ENCODE measurements at places on chromosomes 6 and 20. TPM values are rescaled to one million over a fixed set of nuclear protein-coding genes. Genes with fewer than 3 reads are reported as not detected.

Gene RFX6
- not detected for total RNA-seq

Gene TFAP2C
- not detected for total RNA-seq

Gene YTHDF1
- 18.8 TPM for total RNA-seq

Gene RAB32
- 277 TPM for total RNA-seq

Gene ENPP5
- total RNA-seq, result 9.3 TPM

Gene LKAAEAR1
- not detected for total RNA-seq

Gene WFDC2
- 1.6 TPM for total RNA-seq

DNA sequence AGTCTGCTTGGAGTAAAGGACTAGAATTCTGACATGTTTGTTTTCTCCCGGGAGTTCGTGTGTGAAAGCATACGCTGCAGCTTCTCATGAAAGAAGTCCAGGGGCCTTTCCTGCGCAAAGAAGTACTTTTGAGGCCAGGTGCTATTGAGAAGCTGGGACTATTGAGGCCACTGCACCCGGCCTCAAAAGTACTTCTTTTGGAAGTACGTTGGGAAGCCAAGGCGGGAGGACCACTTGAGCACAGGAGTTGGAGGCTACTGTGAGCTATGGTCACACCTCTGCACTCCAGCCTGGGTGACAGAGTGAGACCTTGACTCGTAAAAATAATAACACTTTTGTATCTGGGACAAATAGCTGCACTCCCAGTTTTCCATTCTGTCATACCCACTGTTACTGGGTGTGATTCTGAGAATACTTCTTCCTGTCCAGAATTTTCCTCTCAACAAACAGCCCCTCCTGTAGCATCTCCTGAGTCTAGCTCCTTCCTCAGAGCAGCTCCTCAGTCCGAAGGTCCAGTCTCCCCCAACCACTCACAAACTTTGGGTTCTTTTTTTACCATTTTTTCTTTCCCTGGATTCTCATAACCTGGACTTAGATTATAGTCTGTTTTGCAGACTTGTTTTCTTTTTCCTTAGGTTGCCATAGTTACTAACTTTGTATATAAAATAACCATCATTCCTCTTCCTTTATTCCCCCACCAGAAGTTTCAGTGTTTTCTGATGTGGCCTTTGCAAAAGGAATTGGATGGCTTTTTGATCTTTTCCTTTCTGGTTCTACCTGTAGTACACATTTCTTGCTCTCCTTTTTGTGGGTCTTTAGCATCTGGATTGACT, 12.7 kb downstream of the STK35 start:
- DNase-seq, result no peak

DNA sequence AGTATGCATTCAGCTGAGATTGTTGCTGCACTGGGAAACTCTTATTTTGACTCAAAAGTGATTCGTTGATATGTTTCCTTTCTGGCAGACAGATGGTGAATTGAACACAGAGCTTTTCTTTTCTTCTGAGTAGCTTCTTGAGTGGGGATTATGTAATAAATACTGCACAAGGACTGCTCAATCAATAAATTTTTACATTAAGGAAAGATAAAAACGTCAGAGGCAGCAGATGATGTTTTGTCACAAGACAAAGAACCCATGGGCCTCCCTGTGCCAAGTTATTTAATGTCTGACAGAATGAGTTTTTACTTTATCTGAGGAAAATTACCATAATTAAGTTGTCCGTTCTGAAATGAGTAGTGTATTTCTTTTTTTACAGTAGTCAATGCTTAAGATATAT, 460.3 kb downstream of the UTRN start:
- DNase-seq, result no peak

- peak; percentile 57 for DNase-seq
Measured at GRCh38 chr20:5136096-5136495, 9.3 kb downstream of the CDS2 start.

GRCh38 chr6:31528307-31528777, 420 bp upstream of the MCCD1 start:
- no peak for DNase-seq

GRCh38 chr20:56433880-56434255, 21.8 kb downstream of the CASS4 start:
- no peak for DNase-seq

- no peak for DNase-seq
Measured at GRCh38 chr6:45686841-45687569, 309.3 kb upstream of the SUPT3H start.

DNA sequence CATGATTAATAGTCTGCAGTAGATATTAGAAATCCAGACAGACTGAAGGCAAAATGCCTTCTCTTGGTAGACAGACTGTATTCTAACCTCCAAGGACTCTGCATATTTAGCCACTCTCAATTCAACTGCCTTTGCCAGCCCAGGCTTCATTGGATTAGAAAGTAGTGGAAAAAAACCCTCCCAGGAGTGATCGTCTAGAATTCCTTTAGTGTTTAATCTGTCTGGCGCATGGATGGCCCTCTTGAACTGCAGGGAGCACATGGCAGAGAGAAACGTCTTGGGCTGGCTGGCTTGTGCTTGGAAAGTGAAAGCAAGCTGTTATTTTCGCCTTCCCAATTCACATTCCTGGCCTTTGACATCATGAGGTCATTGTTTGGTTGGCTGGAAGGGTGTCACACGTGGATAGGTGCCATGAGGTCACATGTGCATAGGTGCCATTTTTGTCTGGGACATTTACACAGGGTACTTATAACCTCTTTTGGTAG, 30.9 kb upstream of the NEDD9 start:
- peak; percentile 93 for DNase-seq

GRCh38 chr6:15147827-15148226, 98.0 kb upstream of the JARID2 start:
- DNase-seq, result no peak

DNA sequence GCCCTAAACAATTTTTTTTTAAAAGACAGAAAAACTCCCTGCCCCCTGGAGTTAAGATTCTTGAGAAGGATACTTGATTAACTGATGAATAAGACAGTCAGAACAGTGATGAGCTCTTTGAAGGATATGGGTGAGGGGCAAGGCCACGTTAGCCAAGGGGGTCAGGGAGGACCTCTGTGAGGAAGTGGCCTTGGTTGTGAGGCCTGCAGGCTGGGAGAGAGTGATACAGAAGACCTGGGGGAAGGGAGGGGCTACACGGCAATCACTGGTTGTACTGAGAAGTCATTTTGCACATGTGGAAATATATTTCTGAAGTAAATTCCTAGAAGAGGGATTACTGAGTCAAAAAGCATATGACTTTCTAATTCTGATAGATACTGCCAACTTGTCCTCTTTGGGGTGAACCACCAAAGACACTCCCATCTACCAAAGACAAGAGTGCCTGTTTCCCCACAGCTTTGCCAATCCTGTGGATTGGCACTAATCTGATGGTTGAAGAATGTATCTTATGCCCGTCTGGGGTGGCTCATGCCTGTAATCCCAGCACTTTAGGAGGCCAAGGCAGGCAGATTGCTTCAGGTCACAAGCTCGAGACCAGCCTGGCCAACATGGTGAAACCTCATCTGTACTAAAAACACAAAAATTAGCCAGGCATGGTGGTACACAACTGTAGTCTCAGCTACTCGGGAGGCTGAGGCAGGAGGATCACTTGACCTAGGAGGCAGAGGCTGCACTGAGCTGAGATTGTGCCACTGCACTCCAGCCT, 22.3 kb upstream of the BCAS4 start:
- no peak for DNase-seq

Measured in renal cortical epithelial cell (primary cell).